ENCODE measurements at places on chromosomes 12 and 14. TPM values are rescaled to one million over a fixed set of nuclear protein-coding genes. Genes with fewer than 3 reads are reported as not detected.

INHBE gene
- 0.23 TPM for total RNA-seq

KCNA1 gene
- total RNA-seq = 0.16 TPM

DNA sequence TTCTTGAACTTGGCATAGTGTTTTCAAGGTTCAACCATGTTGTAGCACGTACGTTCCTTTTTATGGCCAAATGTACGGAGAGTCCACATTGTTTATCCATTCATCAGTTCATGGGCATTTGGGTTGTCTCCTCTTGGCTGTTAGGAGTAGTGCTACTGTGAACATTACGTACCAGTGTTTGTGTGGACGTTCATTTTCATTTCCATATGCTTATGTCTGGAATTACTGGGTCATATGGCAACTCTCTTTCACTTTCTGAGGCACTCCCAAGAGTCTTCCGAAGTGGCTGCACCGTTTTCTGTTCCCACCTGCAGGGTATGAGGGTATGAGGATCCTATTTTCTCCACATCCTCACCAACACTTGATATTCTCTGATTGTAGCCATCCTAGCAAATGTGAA, 49.1 kb upstream of the TSPAN9 start:
- no peak for DNase-seq

DNA sequence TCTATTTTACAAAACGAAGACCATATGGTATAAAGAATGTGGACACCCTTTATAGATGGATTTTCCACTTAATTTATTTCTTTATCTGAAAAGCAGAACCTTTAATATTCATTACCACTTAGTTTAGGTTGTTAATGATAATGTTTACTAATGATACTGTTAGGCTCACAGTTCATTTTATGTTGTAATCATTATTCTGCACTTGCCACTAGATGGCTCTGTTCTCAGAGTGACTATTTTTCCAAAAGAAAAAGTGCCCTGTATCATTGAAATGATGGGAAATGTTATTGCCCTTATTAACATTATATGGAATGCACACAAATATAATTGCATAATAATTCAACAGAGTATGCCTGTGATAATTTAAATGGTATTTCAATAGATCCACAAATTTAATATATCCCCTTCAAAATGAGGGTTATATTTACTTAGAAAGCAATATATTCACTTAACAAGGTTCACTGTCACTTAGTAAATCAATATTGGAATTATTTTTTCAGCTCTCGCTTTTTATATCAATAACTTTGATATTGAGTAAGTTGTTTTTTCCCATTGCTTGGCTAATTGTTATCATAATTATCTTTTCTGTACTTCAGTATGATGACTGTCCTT, 95.7 kb downstream of the PDE3A start:
- no peak for DNase-seq

DIO3 gene
- not detected for total RNA-seq

DNA sequence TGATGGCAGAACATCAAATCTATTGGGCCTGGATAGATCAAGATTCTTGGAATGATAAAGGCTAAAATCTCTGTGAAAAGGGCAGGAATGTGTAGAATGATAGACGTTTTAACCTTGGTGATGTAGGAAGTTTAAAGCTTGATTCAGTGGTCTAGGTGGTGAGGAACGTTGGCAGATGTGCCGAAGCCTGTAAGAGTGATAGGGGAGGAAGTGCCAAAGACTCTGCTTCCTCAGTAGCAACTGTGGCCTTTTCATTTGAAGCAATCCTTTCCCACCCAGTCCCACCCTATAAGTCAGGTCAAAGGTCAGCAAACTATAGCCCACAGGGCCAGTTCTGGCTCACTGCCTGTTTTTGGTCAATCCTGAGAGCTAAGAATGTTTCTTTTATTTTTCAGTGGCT, 62.2 kb downstream of the MBIP start:
- no peak for DNase-seq

GRCh38 chr14:61335671-61336275, 14.4 kb downstream of the PRKCH start:
- DNase-seq = no peak

GRCh38 chr14:57482120-57482519, 11.5 kb downstream of the CCDC198 start:
- DNase-seq = no peak

DNA sequence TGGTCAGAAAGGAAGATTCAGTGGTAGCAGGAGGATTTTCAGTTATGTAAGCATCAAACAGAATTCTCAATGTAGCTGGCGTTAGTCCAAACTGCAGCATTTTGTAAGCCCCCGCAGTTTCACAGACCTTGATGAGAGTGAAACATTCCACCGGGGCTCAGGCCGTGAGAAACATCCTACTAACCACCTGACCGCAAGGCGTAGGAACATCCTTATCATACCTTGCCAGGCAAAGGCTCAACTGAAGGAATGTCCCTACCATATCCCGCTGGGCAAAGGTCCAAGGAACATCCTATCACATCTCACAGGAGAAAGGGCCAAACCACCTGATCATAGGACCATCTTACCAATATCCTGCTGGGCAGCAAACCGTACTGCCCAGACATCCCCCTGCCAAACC, 624.8 kb upstream of the TMEM132C start:
- no peak for DNase-seq

DNA sequence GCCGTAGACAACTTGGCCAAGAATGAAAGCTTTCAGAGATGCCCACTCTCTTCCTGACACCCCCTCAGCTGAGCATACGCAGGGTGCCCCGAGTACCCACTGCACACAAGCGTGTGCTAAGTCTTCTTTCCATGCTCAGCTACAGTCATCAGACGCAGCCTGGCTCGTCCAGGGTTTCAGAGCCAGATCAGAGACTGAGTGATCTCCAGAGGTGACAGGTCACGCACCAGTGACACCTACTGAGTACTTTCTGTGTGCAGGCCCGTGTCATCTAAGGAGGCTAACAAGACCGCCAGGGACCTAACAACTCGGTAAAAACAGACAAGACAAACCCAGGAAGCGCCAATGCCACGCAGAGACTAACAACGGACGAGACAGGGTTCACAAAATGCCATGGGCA, 25.1 kb downstream of the STX2 start:
- DNase-seq = no peak

- DNase-seq = no peak
These were observed 29.4 kb downstream of the CCER1 start for GRCh38 chr12:90925562-90925961.

CAPZA3 gene
- total RNA-seq = not detected

- no peak for DNase-seq
These were observed 31.2 kb downstream of the DACT1 start for GRCh38 chr14:58668848-58669480.

- DNase-seq = no peak
These were observed 32.2 kb downstream of the TESC start for GRCh38 chr12:117067016-117067415.

OTOGL gene
- total RNA-seq = not detected

GRCh38 chr14:97499790-97500481, 702.8 kb downstream of the VRK1 start:
- no peak for DNase-seq

GRCh38 chr14:89661392-89661791, 244.4 kb upstream of the FOXN3 start:
- DNase-seq = no peak

CFAP251 gene
- 1.7 TPM for total RNA-seq

BMP4 gene
- not detected for total RNA-seq

USP44 gene
- total RNA-seq = 3.2 TPM

STON2 gene
- 0.48 TPM for total RNA-seq

- no peak for DNase-seq
These were observed 154.9 kb downstream of the RASSF9 start for GRCh38 chr12:85681333-85681732.

GRCh38 chr14:63186453-63186852, 17.8 kb upstream of the RHOJ start:
- no peak for DNase-seq
